Skin of body (tissue), 3 donors: ENCODE measurements at places on chromosomes 3 and 15.

DNA sequence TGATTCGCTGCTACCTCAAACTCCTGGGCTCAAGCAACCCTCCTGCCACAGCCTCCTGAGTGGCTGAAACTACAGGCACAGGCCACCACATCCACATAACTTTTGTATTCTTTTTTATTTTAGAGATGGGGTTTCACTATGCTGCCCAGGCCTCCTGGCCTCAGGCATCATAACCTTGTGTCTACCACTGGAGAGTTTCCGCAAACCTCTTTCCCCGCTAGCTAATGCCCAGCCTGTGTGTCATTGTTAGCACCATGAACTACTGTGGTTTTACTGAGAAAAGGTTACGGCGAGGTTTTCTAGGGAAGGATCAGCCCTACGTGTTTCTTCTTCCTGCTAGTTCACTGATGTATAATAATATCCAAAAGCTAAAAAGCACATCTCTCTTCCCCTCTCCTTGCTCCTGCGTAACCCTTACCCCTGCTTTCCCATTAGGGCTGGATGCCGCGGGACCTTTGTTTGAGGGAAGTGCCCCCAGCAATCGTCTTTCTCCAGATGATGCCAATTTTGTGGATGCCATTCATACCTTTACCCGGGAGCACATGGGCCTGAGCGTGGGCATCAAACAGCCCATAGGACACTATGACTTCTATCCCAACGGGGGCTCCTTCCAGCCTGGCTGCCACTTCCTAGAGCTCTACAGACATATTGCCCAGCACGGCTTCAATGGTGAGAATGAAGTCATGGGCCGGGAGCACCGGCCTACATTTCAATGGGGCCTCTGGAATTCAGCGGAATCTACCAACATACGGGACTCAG is 113.7 kb downstream of the LIPC start:
- no peak for DNase-seq

- no peak for DNase-seq
Observed at GRCh38 chr3:89447243-89447642, 339.8 kb downstream of the EPHA3 start.

GRCh38 chr15:77112838-77113504 is 42.1 kb upstream of the TSPAN3 start:
- no peak for DNase-seq

DNA sequence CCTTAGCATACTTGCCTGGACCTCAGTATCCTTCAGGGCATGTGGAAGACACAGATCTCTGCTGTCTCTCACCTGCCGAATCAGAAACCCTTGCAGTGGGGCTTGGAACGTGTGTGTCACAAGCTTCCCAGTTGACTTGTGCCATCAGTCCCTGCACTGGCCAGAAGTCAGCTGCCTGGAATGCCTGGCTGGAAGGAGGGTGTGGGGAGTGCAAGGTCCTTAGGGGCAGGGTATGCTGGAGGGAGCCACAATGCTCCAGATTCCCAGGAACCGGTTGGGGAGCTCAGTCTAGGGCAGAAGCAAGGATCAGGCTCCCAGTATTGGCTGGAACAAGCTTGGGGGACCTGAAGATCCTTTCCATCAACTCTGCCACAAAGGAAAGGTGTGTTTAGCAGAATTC is 27.1 kb downstream of the SPSB4 start:
- DNase-seq: no peak

DNA sequence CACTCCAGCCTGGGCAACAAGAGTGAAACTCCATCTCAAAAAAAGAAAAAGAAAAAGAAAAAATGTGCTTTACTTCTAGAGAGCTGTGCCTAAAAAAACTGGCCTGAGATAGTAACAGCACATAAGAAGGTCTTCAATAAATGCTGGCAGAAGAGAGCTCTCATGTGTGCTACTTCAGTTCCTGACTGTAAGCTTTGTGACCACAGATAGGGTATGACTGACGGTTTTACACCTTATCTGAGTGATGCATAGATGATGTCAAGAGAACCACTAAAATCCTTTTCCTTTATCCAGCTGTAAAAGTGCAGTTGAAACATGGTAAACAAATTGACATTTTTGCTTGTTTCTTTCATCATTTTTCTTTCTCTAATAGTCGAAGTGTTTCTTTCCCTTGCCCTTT is 127.9 kb downstream of the C3orf70 start:
- no peak for DNase-seq

GRCh38 chr3:197327701-197328100 is 29.3 kb upstream of the DLG1 start:
- no peak for DNase-seq

GRCh38 chr3:50194903-50195500 is 3.6 kb downstream of the GNAT1 start:
- no peak for DNase-seq

DNA sequence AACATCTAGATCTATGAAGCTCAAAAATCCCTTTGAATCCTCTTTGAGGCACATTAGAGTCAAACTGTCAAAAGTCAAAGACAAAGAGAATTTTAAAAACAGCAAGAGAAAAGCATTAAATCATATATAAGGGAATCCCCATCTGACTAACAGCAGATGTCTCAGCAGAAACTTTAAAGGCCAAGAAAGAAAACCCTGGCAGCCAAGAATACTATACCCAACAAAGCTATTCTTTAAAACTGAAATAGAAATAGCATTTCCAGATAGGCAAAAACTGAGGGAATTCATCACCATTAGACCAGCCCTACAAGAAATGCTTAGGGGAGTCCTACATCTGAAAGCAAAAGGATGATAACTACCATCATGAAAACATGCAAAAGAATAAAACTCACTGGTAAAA is 211.2 kb upstream of the PDZRN3 start:
- no peak for DNase-seq
